ENCODE measurements at places on chromosomes 3 and 15.

DNA sequence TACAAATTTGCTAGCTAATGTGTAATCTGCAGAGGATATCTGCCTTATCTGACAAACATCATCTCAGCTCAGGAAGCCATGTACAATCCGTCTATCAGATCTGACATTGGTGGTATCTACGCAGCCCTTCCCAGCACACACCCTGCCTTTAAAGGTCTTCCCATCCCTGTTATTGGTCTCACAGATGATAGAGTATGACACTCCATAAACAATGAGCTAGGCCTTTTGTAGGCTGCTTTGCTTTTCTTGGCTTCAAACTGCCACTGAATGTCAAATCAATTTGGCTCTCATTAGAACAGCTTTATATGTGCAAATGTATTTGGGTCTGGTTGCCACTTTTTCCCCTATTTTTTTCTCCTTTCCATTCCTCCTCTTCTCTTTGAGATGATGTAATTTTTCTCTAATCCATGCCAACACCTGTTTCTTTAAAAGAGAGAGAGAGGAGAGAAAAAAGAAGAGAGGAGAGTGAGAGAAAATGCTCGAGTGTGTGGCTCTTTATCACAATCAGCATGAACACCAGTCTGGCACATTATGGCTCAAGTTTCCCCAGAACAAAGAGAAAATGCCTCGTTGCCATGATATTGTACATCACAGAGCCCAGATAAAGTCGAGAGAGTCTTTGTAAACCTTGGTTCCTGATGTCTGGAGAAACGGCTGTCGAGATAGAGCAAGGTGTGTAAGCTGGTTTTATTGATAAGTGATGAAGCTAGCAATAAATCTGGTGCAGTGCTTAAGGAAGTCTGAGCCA lies 80.8 kb upstream of the DPH6 start:
- no peak for DNase-seq

GRCh38 chr3:116444819-116445310 lies 422 bp downstream of the LSAMP start:
- no peak for DNase-seq

GRCh38 chr15:85072917-85073316 lies 91.3 kb downstream of the PDE8A start:
- no peak for DNase-seq

GRCh38 chr3:28067014-28067413 lies 174.4 kb upstream of the CMC1 start:
- no peak for DNase-seq

DNA sequence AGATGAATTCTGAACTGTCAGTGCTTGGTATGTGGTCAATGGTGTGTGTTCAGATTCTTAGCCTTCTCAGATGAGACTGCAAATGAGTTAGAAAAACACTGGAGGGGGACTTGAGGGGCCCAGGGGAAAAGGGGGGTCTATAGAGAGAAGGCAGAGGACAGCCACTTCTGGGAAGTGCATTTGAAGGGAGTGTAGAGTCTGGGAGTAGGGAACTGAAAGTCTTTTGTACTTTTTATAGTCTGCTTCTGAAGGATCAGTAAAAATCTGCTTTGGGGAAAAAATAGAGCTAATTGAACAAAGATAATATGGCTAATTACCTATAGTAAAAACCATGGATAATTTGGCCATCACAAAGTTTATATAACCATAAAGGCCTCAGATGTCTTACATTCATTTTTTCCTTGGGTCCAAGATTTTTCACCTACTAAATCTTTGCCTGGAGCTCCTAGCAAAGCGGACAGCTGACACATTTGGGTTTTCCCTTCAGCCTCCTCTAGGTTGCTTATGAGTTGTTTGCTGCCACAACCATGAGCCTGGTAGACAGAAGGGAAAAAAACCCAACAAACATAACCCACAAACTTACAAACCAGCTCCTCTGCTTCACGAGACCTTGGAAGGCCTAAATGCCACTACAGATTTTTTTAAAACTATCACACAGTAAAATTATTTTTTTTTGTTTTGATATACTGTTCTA lies 48.8 kb downstream of the CD86 start:
- DNase-seq, result no peak

DNA sequence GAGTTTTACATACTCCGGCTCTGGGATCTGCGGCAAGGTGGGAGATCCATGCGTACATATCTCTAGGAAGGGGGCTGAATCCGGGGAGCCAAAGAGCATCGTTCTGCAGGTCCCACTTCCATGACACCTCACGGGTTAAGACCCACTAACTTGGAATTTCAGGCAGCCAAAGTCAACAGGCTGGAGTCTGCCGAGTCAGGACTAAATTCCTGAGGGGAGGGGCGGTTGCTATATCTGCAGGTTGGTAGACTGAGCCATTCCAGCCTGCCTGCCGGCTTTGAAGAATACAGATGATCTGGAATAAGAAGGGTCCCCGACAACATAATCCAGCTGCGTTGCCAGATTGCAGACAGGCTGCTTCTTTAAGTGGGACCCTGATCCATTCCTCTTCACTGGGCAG lies 65.4 kb upstream of the PEX5L start:
- no peak for DNase-seq

DNA sequence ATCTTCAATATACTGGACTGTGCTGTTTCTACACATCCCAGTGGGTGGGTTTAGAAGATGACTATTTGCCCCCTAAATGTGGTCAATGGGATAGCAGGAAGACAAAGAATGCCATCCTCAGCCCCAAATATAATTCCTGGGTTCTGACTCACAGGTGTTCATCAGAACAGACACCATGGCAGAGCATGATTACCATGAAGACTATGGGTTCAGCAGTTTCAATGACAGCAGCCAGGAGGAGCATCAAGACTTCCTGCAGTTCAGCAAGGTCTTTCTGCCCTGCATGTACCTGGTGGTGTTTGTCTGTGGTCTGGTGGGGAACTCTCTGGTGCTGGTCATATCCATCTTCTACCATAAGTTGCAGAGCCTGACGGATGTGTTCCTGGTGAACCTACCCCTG lies 3.0 kb downstream of the CXCR6 start:
- no peak for DNase-seq

DNA sequence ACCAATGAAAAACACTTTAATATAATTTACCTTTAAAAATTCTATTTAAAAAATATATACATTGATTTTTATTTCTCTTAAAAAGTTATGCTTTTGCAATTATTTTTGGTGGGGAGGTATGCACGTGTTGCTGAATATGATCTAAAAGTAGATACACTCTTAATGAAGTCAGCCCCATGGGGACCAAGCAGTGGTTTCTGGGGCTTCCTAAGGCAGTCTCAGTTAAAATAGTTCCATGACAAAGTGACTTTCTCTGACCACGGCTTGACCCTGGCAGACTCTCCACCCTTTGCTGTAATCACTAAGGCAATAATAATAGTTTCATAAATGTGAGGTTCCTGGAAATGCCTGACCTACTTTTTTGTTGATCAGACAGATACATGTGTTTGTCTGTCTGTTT lies 50.4 kb downstream of the CCR4 start:
- DNase-seq, result no peak

DNA sequence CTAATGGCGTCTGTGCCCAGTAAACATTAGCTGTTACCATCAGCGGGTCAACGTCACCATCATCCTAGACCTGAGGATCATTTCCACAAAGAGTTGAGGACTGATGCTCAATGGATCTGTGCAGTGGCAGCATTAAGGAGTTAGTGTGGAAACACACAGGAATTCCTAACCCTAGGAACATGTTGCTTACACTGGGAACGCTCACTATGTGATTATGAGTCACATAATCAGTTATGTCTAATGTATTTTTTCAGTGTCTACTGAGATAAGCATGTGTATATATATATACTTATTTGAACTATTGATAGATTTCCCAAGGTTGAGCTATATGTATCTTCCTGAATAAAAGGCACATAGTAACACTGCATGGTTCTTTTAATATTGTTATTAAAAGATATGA lies 19.0 kb downstream of the ARNT2 start:
- DNase-seq, result no peak

DNA sequence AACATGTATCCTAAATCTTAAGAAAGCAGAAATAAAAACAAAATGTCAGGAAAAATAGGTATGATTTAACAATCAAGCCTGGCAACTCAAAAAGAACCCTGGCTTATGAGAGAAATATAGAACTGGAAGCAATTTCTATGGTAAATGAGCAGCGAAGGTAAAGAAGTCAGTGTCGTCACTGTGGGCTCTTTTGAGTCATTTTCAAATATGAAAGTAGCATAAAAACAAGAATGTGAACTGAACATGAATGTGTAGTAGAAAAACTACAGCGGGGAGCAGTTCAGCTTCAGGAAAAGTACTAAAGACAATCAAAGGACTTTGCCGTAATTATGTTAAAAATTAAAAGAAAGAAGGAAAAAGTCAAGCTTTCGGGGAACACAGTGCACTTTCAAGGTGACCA lies 17.5 kb downstream of the LSG1 start:
- DNase-seq, result no peak

DNA sequence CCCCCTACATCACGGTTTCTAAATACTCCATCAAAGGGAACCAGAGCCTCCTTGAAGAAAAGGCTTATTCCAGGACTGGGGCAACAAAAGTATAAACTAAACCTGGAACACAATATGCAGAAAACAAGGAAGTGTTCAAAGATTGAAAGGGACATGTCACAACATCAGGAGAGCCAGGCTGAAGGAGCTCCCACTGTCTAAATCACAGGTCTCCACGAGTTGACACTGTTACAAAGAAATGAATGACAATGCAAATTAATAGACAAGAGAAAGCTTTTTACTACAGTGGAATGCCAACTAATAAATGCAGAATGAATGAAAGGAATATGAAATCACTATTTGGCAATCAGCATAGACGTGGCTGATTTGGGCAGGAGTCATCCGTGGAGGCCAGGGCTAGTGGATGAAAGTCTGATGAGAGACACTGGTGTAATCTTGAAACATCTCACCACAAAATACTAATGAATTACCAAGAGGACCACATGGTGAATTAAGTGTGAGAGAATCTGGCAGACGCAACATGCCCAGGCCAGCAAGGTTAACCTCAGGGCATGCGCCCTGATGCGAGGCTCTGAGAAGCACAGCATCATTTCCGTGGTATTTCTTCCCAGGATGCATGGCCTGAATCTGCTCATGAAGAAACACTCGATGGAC lies 123.8 kb upstream of the TJP1 start:
- DNase-seq, result no peak

GRCh38 chr15:69132977-69133861 lies 27.2 kb upstream of the GLCE start:
- no peak for DNase-seq

DNA sequence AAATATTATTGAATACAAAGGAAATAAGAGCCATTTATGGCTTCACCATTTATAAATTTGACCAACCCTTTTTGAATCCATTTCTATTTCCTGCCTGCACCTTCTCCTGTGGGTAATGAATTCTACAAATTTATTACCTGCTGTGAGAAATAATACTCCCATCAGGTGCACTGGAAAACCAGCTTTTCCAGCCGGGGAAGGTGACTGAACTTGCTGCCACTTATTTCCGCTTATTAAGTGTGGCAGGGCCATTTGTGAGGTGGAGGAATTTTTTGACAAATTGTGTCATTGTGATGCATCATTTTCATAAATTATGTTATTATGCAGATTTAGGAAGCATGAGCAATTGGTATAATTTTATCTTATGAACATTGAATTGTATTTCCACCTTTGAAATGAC lies 151.1 kb downstream of the SQOR start:
- DNase-seq, result no peak

- DNase-seq, result no peak
Observed at GRCh38 chr3:9098716-9099675, 135.7 kb upstream of the RAD18 start.

- no peak for DNase-seq
Observed at GRCh38 chr3:13142552-13143380, 69.5 kb upstream of the IQSEC1 start.

DNA sequence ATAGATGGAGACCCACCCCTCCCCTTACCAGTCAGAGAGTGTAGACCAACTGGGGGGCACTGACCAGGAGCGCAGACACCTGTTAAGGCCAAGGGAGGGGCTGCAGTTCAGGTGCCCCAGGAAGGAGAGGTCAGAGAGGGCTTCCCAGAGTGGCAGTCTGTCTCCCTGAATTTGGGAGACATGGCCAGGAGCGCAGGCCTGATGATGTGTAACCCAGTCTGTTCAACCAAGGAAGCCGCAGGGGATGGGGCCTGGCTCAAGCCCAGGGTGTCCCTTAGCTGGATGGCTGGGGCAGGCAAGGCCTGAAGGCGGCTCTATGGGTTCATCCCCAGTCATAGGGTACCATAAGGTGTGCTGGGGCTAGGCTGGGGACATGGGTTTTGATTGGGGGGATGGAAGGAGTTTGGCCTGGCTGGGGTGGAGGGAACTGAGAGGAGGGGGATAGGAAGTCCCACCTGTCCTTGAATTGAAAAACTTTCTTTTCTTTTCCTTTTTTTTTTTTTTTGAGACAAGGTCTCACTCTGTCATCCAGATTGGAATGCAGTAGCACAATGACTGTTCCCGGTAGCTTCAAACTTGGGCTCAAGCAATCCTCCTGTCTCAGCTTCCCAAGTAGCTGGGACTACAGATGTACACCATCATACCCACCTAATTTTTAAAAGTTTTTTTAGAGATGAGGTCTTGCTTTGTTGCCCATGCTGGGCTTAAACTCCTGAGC lies 75.7 kb downstream of the SMAD6 start:
- DNase-seq, result no peak

GRCh38 chr15:89129123-89129815 lies 41.0 kb downstream of the ABHD2 start:
- DNase-seq, result no peak

DNA sequence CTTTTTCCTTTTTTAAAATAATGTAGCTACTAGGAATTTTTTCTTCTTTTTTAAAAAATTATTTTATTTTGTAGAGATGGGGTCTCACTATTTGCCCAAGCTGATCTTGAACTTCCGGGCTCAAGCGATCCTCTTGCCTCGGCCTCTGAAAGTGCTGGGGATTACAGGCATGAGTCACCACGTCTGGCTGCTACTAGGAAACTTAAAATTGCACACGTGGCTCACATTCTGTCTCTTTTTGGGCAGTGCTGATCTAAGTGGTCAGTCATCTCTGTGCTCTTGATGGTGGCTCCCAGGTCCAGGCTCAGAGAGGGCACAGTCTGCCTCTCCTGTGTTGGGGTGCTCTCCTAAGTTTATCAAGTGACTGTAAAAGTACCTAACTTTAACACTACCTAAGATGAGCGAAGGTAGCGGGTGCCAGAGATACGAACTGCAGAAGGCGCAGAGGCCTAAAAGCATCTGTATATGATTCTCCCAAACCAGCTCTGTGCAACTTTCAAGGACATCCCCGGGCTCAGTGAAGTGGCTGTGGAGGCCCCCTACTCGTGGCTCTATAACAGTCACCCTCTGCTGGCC lies 52.9 kb upstream of the SEC13 start:
- DNase-seq, result no peak

GRCh38 chr3:110918963-110919362 lies 152.7 kb upstream of the NECTIN3 start:
- no peak for DNase-seq

GRCh38 chr15:88144921-88145653 lies 111.5 kb downstream of the NTRK3 start:
- DNase-seq, result no peak

DNA sequence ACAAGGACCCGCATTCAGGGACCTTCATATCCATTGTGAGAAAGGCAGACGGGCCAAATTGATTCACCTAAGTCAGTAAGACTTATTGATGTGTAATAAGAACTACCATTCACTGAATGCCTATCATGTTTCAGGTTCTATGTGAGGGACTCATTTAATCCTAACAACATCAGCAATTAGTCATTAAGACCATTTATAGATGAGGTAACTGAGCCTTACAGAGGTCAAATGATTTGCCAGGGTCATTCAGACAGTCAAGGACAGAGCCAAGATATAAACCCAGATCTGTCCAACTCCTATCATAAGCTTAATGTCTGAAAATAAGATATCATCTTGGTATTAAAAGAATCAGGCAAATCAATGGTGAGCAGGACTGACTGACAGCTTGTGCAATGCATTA lies 453.8 kb downstream of the MAGI1 start:
- DNase-seq, result no peak

GRCh38 chr3:169305460-169305859 lies 358.1 kb downstream of the MECOM start:
- DNase-seq, result no peak

Data from kidney epithelial cell (primary cell).